ENCODE measurements at places on chromosomes 12 and 14.

DNA sequence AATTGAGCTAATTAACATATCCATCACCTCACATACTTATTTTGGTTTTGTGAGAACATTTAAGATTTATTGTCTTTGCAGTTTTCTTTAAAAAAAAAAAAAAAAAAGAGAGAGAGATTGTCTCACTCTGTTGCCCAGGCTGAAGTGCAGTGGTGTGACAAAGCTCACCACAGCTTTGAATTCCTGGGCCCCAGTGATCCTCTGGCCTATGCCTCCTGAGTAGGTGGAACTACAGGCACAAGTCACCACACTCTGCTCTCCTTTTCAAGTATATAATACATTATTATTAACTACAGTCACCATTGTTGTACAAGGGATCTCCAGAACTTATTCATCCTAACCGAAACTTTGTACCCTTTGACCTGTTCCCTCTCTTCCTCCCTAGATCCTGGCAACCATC, 64.0 kb downstream of the NUMB start:
- DNase-seq: no peak

DNA sequence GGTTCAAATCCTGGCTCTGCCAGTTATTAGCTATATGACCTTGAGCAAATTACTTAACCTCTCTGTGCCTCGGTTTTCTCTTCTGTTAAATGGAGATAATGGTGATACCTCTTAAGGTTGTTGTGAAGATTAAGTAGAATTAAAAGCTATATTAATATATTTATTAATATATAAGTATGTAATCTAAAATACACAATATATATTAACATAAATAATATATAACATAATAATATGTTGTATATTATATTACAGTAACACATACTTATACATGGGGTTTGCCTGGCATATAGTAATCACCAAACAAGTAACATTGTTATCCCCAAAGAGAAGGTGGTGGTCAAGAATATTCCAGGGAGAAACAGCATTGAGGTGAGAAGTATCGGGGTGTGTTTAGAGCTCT, 92.0 kb downstream of the CMKLR1 start:
- DNase-seq: no peak

- DNase-seq: no peak
Measured at GRCh38 chr12:119829439-119829838, 47.7 kb downstream of the CIT start.

- peak; percentile 9 for DNase-seq
Measured at GRCh38 chr12:101459642-101460346, 15.3 kb upstream of the SPIC start.

DNA sequence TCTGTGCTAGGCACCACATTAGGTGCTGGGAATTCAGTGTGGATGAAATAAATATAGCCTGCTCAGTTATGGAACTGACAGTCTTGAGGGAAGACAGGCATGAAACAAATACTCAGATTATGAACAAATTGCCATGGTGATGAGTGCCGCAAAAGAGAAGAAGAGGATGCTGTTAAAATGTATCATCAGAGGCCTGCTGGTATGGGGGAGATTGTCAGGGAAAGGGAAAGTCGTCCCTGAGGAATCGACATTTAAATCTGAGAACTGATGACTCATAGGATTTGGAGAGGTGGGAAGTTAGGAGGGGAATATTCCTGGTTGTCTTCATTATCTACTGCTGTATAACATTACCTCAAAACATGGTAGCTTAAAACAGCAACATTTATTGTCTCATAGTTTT, 42.0 kb downstream of the PPP1R36 start:
- no peak for DNase-seq

- DNase-seq: no peak
Measured at GRCh38 chr12:125351788-125352187, 286.6 kb downstream of the AACS start.

- DNase-seq: no peak
Measured at GRCh38 chr12:64236549-64236948, 14.5 kb upstream of the KICS2 start.

DNA sequence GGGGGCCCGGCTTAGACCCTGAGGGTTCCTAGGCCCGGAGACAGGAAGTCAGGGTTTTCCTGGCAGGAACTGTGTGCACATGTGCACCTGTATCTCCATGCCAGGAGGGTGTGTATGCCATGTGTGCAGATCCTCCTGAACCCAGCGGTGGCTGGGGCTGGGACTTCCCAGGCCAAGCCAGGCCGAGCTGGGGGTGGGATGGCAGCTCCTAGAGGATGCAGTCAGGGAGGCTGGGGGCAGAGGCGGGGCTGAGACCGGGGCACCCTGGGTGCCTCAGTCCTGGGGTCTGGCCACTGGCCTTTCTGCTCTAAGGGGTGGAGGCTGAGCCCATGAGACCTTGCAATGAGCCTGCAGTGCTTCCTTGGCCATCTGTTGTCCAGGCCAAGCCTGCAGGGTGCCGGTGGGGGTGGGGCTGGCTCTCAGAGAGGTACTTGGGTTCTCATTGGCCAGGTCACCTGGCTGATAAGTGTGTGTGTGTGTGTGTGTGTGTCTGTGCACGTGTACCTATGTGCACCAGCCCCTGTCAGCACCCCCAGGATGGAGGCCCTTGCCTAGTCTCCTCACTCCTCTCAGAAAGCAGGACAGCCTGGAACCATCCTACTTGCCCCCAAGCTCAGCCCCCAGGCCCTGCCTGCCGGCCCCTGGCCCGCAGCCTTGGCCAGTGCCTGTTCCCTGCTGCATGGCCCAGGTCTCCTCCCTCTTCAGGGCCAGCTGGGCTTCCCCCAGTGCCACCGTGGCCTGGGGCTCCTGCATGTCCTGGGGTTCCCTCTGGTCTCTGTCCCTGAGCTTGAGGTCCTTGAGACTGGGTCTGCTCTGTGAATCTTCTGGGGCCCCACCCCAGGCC, 10.6 kb upstream of the TNFAIP2 start:
- no peak for DNase-seq
